ENCODE measurements at places on chromosomes 3 and 15. TPM values are rescaled to one million over a fixed set of nuclear protein-coding genes. Genes with fewer than 3 reads are reported as not detected.

DNA sequence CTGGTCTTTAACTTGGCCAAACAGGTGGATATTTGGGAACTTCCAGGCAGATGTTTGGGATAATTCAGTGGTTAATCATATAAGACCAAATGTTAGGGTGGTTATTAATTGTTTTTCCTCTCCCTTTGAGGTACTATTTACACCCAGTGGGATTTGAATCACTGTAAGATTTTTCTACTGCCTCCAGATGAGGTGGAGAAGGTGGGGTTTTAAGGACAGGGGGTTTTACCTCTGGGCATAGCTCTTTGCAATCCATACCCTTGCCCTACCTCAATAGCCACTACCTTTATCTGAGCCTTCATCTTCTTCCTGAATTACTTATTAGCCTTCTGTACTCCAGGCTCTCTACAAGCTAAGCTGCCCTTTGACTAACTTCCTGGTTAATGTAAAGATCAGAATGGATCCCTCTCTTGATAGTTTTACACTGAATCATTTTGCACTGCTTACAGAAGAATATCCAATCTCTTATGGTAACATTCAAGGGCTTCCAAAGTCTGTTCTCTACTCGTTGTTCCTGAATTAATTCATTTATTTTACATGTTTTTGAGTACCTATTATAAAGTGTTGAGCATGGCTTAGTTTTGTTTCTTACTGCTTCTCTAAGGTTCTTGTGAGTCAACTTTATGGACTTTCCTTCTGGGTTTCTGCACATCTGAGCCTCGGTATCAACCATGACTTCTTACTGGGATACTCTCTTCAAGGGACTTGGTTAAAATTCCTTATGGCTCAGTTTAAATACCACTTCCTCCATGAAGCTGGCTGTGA lies 331.2 kb upstream of the TBL1XR1 start:
- no peak for DNase-seq
- H3K4me3 ChIP-seq, result no peak overlapping the region
- no peaks in the 10 kb centered on the region for H3K36me3 ChIP-seq
- no peaks in the 10 kb centered on the region for H3K4me1 ChIP-seq
- no peaks in the 10 kb centered on the region for H3K27me3 ChIP-seq
- peak overlapping the region; percentile 71 for H3K27ac ChIP-seq

DNA sequence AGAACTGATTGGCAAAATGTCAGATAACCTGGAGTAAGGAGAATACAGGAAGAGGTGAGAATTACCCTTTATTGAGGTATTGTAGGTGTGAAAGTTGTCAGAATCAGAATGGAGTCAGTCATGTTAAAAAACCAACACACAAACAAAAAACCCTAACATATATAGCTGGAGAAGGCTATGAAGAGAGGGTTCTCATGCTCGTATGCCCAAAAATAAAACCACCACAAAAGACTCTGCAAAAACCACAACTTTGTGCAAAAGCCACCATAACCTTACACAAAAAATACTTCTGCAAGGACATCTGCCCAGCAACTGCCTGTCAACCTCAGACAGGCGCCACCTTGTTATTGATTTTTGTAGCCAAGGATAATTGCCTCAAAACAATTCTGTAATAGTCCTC lies 136.0 kb downstream of the CD47 start:
- no peak for DNase-seq
- H3K27ac ChIP-seq, result no peak overlapping the region
- no peaks in the 10 kb centered on the region for H3K27me3 ChIP-seq
- no peaks in the 10 kb centered on the region for H3K36me3 ChIP-seq
- H3K4me1 ChIP-seq, result no peaks in the 10 kb centered on the region
- no peak overlapping the region for H3K4me3 ChIP-seq

DNA sequence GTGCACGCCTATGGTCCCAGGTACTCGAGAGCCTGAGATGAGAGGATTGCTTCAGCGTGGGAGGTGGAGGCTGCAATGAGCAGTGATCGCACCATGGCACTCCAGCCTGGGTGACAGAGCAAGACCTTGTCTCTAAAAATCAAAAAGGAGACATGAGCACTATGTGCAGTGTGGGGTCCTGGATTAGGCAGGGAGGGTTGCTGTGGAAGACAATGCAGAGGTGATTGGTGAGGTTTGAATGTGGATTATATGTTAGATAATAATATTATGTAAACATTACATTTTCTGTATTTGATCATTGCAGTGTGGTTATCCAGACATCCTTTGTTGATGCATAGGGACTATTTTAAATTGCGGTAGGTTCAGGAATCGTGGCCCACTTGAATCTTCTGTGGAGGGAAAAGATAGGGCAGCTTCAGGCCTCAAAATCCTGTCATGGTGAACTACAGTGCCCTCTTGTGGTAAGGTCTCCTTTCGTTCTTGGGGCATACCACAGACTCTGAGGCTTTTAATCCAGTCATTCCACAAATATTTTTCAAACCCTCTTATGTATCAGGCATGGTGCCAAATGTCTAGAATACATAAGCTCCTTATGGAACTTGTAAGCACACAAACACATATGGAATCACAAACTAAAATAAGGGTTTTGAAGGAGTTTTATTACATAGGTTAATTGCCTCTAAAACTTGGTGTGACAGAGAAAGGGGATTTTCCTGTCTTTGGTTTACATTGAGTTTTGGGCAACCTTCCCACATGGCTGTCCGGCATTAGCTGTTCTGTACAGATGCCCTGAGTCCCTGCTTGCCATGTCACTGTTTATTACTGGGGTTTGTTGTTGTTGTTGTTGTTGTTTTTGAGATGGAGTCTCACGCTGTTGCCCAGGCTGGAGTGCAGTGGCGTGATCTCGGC lies 37.7 kb downstream of the GPD1L start:
- no peaks in the 10 kb centered on the region for H3K4me1 ChIP-seq
- no peaks in the 10 kb centered on the region for H3K36me3 ChIP-seq
- H3K27me3 ChIP-seq, result no peaks in the 10 kb centered on the region
- H3K4me3 ChIP-seq, result no peak overlapping the region
- no peak overlapping the region for H3K27ac ChIP-seq

NFKBIZ gene
- total RNA-seq, result 694 TPM

GRCh38 chr3:108509871-108510270 lies 525 bp downstream of the MYH15 start:
- H3K4me1 ChIP-seq, result no peaks in the 10 kb centered on the region
- no peaks in the 10 kb centered on the region for H3K27me3 ChIP-seq
- no peaks in the 10 kb centered on the region for H3K36me3 ChIP-seq
- DNase-seq, result no peak
- no peak overlapping the region for H3K4me3 ChIP-seq
- no peak overlapping the region for H3K27ac ChIP-seq

Measured in breast epithelium (tissue), 4 donors.